ENCODE measurements at places on chromosomes 2 and 18.

- no peak for DNase-seq
Measured at GRCh38 chr18:2970772-2971659, 41.9 kb downstream of the LPIN2 start.

- no peak for DNase-seq
Measured at GRCh38 chr2:2754940-2755339, 423.9 kb upstream of the MYT1L start.

DNA sequence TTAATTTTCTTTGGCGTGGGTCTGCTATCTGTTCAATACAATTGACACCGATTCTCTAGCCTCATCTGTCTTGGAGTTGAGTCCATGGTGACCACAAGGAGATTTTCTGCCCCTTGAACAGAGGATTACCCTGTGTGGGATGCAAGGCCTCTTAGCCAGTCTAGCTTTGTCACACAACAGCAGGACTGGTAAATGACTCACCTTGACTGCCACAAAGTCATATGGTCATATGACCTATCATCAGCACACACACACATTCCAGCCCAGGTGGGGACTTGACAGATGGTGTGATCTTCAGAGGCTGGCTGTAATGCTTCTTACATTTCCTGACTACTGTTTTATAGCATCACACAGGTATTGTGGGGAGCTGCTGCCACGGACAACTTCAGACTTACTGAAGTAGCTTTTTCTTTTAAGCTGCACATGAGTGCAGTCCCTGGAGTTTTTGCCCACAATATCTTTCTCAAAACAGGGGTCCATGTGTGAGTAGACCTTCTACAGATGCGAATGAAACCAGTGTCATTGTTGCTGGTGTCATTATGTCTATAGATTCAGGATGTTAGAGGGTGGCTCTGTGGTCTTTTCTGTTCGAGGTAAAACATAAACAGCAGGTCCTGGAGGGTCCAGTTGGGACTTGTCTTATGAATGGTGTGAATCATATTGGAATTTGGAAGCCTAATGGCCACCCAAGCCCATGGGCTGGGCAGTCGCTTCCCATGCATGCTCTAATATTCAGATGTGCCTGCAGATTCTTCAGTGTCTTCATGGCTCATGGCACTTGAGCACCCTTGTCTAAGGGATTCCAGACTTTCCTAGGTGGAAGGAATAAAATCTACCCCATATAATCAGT is 18.6 kb upstream of the ACOXL start:
- DNase-seq: no peak

- DNase-seq: no peak
Measured at GRCh38 chr2:97963079-97963406, 32.7 kb downstream of the TMEM131 start.

DNA sequence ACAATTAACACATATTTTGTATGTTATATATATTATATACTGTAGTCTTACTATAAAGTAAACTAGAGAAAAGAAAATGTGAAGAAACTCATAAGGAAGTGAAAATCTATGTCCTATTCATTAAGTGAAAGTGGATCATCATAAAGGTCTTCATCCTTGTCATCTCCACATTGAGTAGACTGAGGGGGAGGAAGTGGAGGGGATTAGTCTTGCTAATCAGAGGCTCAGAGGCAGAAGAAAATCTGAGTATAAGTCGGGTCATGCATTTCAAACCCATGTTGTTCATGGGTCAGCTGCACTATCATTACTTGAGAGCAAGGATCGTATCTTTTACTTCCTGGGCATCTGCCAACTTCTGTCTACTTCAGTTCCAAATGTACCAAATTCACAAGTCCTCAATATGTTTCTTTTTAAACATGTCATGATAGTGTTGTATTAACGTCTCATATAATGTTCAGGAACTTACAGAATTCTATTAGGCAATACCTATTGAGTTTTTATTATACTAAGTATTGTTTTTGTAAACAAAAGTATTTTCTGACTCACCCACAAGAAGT is 208.9 kb upstream of the BOD1L2 start:
- DNase-seq: no peak

Measured in activated CD8-positive, alpha-beta memory T cell treated with anti-CD3 and anti-CD28 coated beads for 1 hour (primary cell).